ENCODE measurements at places on chromosomes 7 and 10.

- DNase-seq: no peak
Measured at GRCh38 chr7:108581655-108582491, 12.2 kb downstream of the DNAJB9 start.

GRCh38 chr7:29488203-29488970, 75.2 kb upstream of the PRR15 start:
- DNase-seq: no peak

GRCh38 chr7:48899932-48900331, 24.4 kb upstream of the CDC14C start:
- DNase-seq: no peak

DNA sequence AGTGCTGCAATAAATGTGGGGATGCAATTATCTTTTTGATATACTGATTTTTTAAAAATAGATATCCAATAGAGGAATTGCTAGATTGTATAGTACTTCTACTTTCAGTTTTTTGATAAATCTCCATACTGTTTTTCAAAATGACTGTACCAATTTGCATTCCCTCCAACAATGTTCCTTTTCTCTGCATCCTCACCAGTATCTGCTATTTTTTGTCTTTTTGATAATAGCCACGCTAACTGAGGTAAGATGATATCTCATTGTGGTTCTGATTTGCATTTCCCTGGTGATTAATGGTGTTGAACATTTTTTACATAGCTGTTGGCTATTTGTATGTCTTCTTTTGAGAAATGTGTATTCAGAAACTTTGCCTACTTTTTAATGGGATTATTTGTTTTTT, 217.7 kb upstream of the MTPN start:
- DNase-seq: no peak

DNA sequence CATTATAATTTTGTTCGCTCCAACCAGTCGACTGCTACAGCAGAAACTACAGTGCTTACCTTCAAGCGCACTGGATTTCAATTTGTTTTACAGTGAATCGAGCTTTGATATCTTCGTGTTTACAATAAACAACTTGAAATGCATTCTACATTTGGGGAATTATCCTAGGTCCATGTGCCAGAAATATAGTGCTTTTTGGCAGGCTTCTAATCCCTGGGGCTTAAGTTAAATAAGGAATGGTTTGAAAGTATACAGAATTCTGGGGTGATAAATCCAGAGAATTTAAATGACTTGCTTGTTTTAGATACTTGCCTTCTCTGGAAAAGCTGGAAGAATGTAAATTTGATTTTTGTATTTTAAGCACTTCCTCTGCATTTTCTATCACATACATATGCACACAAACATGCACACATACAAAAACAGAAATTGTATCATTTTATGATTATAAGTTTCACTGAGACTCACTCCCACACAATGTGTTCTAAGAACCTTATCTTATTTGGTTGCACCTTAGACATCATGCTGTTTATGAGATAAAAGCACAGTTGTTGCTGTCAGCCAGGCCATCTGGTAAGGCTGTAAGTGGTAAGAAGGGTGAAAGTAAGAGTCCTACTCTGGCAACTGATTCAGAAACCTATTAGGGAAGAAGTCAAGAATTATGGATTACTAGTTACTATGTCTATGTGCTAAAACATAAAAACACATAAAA, 347.2 kb upstream of the KCND2 start:
- no peak for DNase-seq

DNA sequence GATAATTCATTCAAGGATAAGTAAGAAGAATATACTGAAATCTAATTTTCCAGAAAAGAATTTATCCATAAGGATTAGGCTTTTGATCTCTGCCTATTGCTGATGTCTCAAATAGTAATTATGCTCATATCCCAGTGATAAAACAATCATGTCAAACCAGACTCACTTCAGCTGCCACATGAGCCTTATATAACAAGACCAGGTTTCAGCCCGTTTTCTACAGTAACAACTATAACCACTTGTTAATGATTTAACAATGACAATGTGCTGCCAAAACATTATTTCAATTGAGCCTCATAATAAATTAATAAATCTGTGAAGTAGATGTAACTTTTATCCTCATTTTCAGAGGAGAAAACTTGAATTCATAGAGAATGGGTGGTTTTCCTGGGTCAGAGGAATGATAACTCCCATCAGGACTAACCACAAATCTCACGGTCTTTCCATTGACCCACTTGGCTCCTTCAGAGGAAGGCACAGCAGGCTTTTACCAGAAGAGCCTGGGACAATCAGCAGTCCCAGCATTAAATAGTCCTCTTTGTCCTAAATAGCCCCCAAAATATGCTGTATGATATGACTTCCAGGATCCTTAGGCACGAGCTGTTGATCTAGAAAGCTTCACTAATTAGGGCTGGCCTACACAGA, 42.5 kb upstream of the SLIT1 start:
- DNase-seq: no peak

- no peak for DNase-seq
Measured at GRCh38 chr7:47102331-47102841, 479.5 kb downstream of the TNS3 start.

DNA sequence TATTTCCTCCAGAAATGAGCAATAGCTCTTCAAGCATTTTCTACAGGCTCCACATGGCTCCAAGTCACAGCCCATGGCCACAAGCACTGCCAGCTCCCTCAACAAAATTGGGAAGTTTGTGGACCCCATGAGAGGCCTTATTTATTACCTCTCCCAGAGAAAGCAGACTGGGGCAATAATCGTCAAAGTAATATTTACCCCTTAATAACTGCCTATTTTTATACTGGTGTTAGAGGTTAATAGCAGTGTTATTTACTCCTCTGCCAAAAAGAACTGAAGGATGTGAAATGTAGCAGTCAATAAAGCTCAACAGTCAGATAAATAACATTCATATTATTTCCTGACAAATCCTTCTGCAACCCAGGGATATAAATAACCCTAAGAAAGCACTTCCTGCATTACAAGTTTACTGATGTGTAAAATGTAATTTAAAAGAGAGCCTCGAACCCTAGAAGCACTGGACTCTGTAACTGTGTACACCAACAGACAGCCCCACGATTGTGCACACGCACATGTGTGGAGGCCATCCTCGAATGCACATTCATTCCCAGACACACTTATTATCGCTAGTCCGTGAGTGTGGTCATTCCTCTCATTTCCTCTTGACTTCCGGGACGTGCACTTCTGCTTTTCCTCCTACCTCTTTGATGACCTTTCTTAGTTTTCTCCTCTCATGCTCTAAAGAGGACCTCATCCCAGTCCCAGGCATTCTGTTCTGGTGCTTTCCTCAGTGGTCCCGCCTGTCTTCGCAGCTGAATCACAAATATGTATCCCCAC, 157.4 kb downstream of the EVX1 start:
- DNase-seq: no peak

GRCh38 chr7:27999829-28000228, 180.8 kb downstream of the JAZF1 start:
- no peak for DNase-seq

DNA sequence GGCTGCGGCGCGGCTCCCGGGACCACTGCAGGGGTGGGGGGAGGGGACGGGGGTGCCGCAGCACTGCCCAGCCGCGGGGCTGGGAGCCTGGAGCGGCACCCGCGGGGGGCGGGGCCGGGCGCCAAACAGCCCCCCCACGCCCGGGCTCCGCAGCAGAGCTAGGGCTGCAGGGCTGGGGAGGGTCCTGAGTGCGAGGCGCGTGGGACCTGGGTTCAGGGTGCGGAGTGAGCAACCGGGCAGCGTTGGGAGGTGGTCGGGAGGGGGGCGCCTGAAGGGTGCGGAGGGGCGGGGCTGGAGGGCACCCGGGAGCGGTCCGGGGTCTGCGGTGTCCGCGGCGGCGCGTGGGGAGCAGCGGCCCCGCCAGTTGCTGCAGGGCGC, 528 bp downstream of the CAMK2G start:
- no peak for DNase-seq

- peak; percentile 75 for DNase-seq
Measured at GRCh38 chr7:36967387-36967786, 243.1 kb upstream of the AOAH start.

DNA sequence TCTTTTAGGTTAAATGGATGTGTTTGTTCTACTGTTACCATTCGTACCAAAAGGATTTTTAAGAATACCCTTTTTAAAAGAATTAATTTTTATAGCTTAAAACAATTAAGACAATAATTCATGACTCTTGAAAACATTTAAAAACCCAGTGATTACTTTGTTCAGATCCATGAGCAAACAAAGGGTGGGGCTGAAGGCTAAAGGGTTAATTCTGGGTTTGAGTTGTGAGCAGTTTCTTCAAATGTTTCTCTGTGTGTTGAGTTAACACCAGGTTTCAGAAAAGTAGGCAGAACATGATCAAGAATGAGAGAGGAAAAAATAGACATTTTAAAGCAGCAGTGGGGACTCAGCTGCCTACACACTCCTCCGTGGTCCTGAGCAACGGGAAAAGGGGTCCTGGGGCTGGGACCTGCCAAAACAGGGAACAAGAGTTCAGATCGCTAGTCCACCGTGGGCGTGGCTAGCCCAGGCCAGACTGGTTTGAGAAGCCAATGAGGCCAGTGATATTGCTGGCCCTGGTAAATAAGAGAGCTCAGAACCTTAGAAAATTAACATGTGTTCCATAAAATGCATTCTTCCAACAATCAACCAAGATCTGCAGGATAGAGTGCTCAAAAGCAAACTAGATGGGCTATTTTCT, 14.9 kb upstream of the EZH2 start:
- DNase-seq: no peak

- no peak for DNase-seq
Measured at GRCh38 chr7:101862280-101863220, 45.1 kb downstream of the CUX1 start.

- no peak for DNase-seq
Measured at GRCh38 chr10:17179002-17179401, 22.5 kb downstream of the TRDMT1 start.

DNA sequence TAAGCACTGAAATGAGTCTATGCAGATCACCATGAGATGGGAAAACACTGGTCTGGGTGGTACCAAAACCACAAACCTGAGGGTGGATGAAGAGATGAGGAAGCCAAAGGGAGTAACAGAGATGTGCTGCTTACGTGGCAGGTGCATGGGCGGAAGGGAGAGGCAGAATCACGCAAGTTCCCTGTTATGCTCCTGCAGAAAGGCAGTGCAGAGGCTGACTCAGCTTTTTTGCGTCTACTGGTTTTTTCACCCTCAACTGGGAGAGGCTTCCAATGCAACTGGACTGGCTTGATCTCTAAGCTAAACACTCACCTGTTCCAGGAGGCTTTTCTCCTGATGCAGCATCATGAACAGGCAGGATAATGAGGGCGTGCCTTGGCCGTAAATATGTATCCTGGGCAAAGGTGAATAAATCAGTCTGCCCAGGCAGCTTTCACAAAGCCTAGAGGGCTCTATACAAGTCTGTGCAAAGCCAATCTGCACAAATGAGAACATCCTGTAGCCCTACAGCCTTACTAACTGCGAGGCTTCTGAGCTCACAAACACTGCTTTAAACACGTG, 95.4 kb upstream of the AFAP1L2 start:
- DNase-seq: no peak

- DNase-seq: no peak
Measured at GRCh38 chr7:43208242-43208641, 95.8 kb downstream of the HECW1 start.

GRCh38 chr7:12643644-12644043, 43.8 kb upstream of the ARL4A start:
- no peak for DNase-seq

DNA sequence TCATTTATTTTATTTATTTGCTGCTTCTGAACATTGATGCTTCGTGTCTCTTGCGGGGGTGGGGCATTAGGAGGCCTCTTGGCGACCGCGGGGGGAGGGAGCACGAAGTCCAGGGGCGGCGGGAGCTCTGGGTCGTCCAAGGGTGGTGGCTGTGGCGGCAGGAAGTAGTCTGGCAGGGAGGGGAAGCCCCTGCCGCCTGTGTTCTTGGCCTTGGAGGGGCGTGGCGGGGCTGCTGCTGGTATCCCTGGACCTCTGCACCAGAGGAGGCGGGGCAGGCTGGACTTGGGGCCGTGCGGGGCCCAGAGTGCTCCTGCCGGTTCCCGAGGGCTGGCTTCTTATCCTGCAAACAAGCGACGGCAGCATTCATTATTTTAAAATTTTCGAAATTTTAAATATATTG, 70.5 kb upstream of the ABI1 start:
- DNase-seq: no peak

DNA sequence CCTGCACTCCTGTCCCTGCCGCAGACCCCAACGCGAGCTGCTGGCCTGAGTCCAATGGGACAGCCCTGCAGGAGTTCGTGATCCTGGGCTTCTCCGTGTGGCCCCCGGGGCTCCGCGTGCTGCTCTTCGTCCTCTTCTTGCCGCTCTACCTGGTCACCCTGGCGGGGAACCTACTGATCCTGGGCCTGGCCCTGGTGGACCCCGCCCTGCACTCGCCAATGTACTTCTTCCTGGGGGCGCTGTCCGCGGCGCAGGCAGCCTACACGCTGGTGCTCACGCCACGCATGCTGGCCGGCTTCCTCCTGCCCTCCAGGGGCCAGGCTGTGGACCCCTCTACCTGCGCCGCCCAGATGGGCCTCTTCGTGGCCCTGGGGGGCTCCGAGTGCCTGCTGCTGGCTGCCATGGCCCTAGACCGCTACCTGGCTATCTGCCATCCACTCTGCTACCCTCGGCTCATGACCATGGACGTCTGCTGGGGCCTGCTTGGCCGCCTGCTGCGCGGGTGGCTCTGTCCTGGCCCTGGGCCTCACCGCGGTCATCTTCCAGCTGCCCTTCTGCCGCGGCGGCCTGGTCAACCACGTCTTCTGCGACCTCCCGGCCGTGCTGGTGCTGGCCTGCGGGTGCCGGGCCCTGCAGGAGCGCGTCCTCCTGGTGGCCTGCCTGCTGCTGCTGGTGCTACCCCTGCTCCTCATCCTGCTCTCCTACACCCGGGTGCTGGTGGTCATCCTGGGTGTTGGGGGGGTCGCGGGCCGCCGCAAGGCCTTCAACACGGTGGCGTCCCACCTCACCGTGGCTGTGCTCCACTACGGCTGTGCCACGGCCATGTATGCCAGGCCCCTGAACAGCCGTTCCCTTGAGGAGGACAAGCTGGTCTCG, 71.7 kb downstream of the RBAK start:
- no peak for DNase-seq
